ENCODE measurements at places on chromosomes 6 and 20. TPM values are rescaled to one million over a fixed set of nuclear protein-coding genes. Genes with fewer than 3 reads are reported as not detected.

GRCh38 chr20:59122566-59122919 lies 41.1 kb upstream of the ZNF831 start:
- peaks cover 13% of the 10 kb centered on the region for H3K36me3 ChIP-seq
- no peak overlapping the region for H3K4me3 ChIP-seq
- DNase-seq, result no peak
- H3K27me3 ChIP-seq, result peaks cover 12% of the 10 kb centered on the region

Gene ULBP3
- 5.6 TPM for total RNA-seq

GRCh38 chr20:7981374-7981773 lies 38.2 kb downstream of the TMX4 start:
- no peak overlapping the region for H3K27ac ChIP-seq
- H3K4me3 ChIP-seq, result no peak overlapping the region
- peaks cover 22% of the 10 kb centered on the region for H3K4me1 ChIP-seq
- no peaks in the 10 kb centered on the region for H3K36me3 ChIP-seq
- DNase-seq, result no peak

Gene CST4
- total RNA-seq, result not detected

Gene TRIM31
- total RNA-seq, result 0.11 TPM

Gene RWDD2A
- total RNA-seq, result 5.2 TPM

DNA sequence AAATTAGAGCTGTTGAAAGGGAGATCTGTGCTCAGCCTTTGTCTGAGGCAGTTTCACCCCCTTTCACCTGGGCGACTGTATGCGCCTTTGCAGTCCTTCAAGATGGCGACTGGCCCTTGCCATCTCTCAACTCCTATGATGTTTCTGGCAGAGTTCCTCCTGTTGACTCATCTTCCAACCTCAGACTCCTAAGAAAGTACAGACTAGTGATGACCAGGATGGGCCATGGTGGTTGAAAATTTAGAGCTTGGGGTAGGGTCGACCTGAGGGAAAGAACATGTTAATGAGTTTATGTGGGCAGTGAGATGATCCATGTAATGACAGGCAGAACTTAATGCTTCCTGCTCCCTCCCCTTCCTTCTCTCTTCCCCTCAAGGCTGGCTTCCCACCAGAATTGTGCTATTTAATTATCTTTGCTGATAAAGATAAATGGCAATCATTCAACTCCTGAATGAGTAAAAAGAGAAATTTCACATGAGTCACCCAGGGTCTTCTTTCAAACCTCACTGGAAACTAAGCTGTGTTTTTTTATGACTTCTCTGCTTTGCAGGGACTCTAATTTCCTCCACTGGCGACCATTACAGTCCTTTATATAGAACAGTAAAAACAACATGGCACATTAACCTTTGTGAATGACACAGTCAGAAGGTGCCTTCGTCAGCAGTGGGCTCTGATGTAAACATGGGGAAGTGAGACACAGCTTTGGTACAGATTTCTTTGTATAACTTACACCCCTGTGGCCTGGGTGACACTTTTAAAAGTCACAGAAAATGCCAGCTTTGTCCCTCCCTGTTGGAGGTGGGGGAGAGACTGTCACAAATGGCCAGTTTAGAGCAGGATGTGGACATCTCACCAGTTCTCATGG lies 103.5 kb downstream of the SCP2D1 start:
- no peak overlapping the region for H3K27ac ChIP-seq
- no peaks in the 10 kb centered on the region for H3K27me3 ChIP-seq
- no peaks in the 10 kb centered on the region for H3K36me3 ChIP-seq
- no peak overlapping the region for H3K4me3 ChIP-seq
- peaks cover 16% of the 10 kb centered on the region for H3K4me1 ChIP-seq
- no peak for DNase-seq

Gene ZBP1
- not detected for total RNA-seq

- H3K27me3 ChIP-seq, result peaks cover 2% of the 10 kb centered on the region
- no peak overlapping the region for H3K27ac ChIP-seq
- peaks cover 29% of the 10 kb centered on the region for H3K36me3 ChIP-seq
- no peak overlapping the region for H3K4me3 ChIP-seq
- DNase-seq, result no peak
Observed at GRCh38 chr6:15026832-15027231, 219.0 kb upstream of the JARID2 start.

Gene ADGB
- total RNA-seq, result not detected

Gene RGS19
- 15.9 TPM for total RNA-seq

Gene C6orf52
- total RNA-seq, result 1.8 TPM

DNA sequence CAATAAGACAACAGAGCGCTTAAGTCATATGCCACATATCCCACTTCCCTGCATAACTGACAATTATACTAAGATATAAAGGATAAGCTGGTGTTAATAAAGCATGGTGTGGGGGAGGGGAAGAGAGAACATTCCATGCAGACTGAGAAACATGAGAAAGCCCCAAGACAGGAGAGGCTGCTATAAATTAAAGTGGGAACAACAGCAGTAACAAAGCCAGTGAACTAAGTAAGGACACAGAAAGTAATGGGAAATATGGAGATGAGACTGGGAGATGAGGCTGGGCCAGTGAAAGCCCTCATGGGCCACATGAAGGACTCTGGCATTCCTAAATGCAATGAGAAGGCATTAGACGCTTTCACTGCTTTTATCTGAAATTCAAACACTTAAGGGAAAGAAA lies 41.3 kb downstream of the SESN1 start:
- H3K36me3 ChIP-seq, result peaks cover 8% of the 10 kb centered on the region
- H3K27ac ChIP-seq, result no peak overlapping the region
- no peaks in the 10 kb centered on the region for H3K27me3 ChIP-seq
- H3K4me3 ChIP-seq, result no peak overlapping the region
- no peak for DNase-seq

Gene MRPS10
- total RNA-seq, result 31.3 TPM

- no peaks in the 10 kb centered on the region for H3K27me3 ChIP-seq
- DNase-seq, result no peak
- no peak overlapping the region for H3K27ac ChIP-seq
- no peak overlapping the region for H3K4me3 ChIP-seq
Observed at GRCh38 chr6:82066991-82067411, 180.5 kb downstream of the IBTK start.

Gene MAP3K5
- 1.7 TPM for total RNA-seq

- peaks cover 76% of the 10 kb centered on the region for H3K4me1 ChIP-seq
- DNase-seq, result no peak
- H3K4me3 ChIP-seq, result no peak overlapping the region
Observed at GRCh38 chr6:15452182-15452941, 206.5 kb downstream of the JARID2 start.

DNA sequence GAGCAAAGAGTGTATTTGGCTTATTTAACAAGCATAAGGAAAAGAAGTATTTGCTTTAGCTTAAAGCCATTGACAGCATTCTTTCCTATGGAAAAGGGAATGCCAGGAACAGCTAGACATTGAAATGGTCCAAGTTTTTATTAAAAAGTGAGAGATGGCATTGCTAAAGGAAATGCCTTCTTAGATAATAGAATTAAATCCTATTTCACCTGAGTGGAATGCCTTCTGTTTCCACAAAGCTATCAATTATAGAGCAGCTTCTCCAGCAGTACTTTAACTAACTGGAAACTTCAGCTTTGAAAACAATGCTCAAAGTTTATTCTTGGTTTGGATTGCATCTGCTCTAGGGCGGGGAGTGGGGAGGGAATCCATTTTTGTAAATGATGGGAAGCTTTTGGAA lies 85.1 kb upstream of the CNKSR3 start:
- H3K4me1 ChIP-seq, result peaks cover 26% of the 10 kb centered on the region
- H3K36me3 ChIP-seq, result no peaks in the 10 kb centered on the region
- no peak for DNase-seq
- no peaks in the 10 kb centered on the region for H3K27me3 ChIP-seq
- H3K27ac ChIP-seq, result no peak overlapping the region

- no peak overlapping the region for H3K4me3 ChIP-seq
- DNase-seq, result no peak
- no peaks in the 10 kb centered on the region for H3K36me3 ChIP-seq
- H3K4me1 ChIP-seq, result peaks cover 22% of the 10 kb centered on the region
Observed at GRCh38 chr6:52139985-52140680, 46.0 kb upstream of the IL17A start.

DNA sequence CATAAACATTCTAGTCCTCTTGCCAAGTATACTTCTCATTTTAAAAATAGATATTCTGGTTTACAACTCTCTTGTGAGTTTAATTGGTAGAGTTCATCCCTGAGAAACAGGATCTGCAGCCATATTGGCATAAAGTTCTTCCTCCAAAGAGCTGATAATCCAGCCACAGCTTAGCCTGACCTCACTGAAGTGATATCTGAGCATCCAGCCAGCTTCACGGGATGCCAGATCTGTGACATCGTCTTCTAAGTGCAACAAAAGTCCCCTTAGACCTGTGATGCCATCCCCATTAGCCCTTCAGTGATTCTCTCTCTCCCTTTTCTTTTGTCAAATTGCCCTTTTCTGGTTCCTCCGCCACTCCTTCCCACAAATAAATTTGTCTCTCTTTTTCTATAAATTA lies 180.6 kb upstream of the STXBP5 start:
- no peaks in the 10 kb centered on the region for H3K36me3 ChIP-seq
- H3K27ac ChIP-seq, result 0 out of 2 replicates have a peak overlapping the region, but pooled peaks have one; percentile 8
- H3K4me3 ChIP-seq, result no peak overlapping the region
- H3K4me1 ChIP-seq, result no peaks in the 10 kb centered on the region
- no peaks in the 10 kb centered on the region for H3K27me3 ChIP-seq

Gene MATN4
- total RNA-seq, result 2.2 TPM

- DNase-seq, result no peak
- H3K4me1 ChIP-seq, result 0 out of 2 replicates have a peak, but pooled peaks cover 3% of the 10 kb centered on the region
- peak overlapping the region; percentile 9 for H3K27ac ChIP-seq
- no peaks in the 10 kb centered on the region for H3K36me3 ChIP-seq
Observed at GRCh38 chr6:135012764-135013163, 41.9 kb downstream of the HBS1L start.

Gene VSTM2L
- 1.9 TPM for total RNA-seq

DNA sequence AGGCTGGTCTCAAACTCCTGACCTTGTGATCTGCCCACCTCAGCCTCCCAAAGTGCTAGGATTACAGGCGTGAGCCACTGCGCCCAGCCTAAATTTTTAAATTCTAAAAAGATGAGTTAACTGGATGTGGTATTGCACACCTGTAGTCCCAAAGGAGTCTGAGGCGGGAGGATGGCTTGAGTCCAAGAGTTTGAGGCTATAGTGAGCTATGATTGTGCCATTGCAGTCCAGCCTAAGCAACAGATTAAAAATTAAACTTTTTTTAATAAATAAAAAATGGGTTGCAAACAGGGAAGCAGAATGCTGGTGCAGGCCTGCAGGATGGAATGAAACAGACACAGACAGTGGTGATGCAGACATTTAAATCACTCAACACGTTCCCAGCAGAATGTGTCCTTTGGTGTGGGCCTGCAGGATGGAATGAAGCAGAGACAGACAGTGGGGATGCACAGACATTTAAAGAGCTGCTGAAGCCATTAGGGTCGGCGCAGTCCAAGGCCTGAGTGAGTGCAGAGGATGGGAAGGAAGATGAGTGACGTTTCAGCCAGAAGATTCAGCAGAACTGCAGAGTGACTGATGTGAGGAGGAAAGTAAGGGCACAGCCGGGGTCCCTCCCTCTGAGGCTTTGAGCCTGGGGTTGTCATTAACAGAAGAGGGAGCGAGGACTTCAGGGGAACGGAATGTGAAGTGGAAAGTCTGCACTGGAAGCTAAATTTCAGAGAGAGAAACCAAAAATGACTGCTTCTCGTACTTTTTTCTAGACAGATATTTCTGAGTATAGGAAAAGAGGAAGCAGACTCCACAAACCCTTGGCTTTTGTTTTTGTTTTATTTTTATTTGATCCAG lies 117.5 kb downstream of the RIN2 start:
- peaks cover 3% of the 10 kb centered on the region for H3K27me3 ChIP-seq
- H3K36me3 ChIP-seq, result 0 out of 2 replicates have a peak, but pooled peaks cover 9% of the 10 kb centered on the region
- DNase-seq, result no peak

GRCh38 chr6:44797746-44798145 lies 410.2 kb downstream of the CDC5L start:
- H3K27me3 ChIP-seq, result no peaks in the 10 kb centered on the region
- no peak overlapping the region for H3K4me3 ChIP-seq
- DNase-seq, result no peak
- no peaks in the 10 kb centered on the region for H3K36me3 ChIP-seq

DNA sequence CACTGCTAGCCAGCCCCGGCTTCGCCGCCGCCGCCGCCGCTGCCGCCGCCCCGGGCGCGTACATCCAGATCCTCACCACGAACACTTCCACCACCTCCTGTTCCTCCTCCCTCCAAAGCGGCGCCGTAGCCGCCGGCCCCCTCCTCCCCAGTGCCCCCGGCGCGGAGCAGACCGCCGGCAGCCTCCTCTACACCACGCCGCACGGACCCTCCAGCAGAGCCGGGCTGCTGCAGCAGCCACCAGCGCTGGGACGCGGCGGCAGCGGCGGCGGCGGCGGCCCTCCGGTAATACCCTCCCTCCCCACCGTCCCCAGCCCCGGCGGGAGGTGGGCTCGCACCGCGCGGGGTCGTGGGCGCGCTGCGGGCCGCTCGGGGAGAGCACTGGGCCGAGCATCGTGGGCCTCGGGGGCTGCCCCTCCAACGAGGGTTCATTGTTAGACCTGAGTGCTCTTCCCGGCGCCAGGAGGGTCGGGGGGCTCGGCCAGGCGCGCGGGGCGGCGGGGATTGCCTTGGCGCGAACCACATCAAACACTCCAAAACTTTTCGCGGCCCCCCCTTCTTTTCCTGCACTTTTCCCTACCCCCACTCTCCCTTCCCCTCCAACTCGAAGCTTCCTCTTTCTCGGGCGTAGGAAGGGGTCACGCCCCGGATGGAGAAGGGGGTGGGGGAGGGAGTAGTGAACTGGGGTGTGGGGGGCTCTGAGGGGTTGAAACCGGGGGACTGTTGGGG lies 827 bp downstream of the E2F3 start:
- DNase-seq, result peak; percentile 32
- H3K27ac ChIP-seq, result no peak overlapping the region
- H3K27me3 ChIP-seq, result peaks cover 4% of the 10 kb centered on the region
- H3K4me3 ChIP-seq, result peak overlapping the region; percentile 96

GRCh38 chr6:55250400-55250799 lies 76.1 kb downstream of the HCRTR2 start:
- DNase-seq, result no peak
- no peaks in the 10 kb centered on the region for H3K36me3 ChIP-seq
- H3K4me3 ChIP-seq, result peak overlapping the region; percentile 14
- H3K4me1 ChIP-seq, result peaks cover 33% of the 10 kb centered on the region
- peak overlapping the region; percentile 15 for H3K27ac ChIP-seq

Gene ZKSCAN8
- 21.7 TPM for total RNA-seq

Data from WTC11 (cell line).